Stimulated activated CD8-positive, alpha-beta memory T cell treated with anti-CD3 and anti-CD28 coated beads, Interleukin-12 subunit alpha, Interleukin-12 subunit beta, amount 100 ng/mL, for 1 hour (primary cell): ENCODE measurements at places on chromosomes 6 and 20.

DNA sequence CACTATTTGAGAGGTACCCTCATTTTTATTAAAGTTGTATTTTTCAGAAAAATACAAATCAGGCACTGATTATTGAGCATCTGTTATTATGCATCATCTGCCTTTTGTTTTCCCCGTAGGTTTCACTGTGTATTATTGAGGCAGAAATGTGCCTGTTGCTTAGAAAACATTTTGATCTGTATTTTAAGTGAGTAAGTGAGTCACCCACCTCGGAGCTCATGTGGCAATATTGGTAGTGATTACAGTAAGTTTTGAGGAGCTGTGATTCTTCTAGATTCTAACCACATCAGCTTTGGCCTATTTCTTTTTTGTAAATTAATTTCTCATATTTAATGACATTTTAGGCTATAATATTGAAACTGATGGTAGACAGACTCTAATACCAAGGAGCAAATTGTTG is 59.6 kb upstream of the LAMP5 start:
- no peak for DNase-seq

GRCh38 chr6:170130771-170131241 is 160.1 kb downstream of the DLL1 start:
- no peak for DNase-seq

DNA sequence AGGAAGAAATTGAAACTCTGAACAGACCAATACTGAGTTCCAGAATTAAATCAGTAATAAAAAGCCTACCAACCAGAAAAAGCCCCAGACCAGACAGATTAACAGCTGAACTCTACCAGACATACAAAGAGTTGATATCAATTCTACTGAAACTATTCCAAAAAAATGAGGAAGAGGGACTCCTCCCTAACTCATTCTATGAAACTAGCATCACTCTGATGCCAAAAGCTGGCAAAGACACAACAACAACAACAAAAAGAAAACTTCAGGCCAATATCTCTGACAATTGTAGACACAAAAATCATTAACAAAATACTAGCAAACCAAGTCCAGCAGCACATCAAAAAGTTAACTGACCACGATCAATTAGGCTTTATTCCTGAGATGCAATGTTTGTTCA is 246.0 kb upstream of the RUNX2 start:
- no peak for DNase-seq

- DNase-seq: no peak
Observed at GRCh38 chr6:130453230-130453629, 87.4 kb downstream of the TMEM200A start.

GRCh38 chr20:14790190-14790589 is 452.8 kb upstream of the FLRT3 start:
- DNase-seq: no peak

DNA sequence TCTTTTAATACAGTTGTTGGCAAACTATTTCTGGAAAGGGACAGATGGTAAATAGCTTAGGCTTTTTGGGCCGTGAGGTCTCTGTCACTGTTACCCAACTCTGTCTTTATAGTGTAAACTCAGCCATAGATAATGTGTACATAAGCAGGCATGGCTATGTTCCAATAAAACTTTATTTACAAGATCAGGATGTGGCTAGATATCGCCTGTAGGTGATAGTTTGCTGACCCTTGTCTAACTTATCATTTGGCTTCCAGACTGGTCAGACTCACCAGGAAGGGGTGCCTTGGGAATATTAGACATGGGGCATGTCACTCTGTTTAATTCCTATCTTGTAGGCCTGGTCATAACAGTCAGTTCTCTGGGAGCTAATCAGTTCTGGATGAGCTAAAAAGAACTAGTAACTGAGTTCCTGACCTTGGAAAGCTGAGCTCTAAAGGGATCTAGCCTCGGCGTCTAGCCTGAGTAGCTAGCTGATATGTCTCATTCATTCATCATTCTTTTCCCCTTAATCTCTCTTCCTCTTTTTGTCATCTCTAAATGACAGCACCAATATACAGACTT is 163.6 kb downstream of the SLC16A10 start:
- DNase-seq: no peak

- DNase-seq: no peak
Observed at GRCh38 chr20:62191781-62192559, 9.1 kb downstream of the MTG2 start.

GRCh38 chr20:39751557-39752137 is 789.5 kb downstream of the DHX35 start:
- no peak for DNase-seq

DNA sequence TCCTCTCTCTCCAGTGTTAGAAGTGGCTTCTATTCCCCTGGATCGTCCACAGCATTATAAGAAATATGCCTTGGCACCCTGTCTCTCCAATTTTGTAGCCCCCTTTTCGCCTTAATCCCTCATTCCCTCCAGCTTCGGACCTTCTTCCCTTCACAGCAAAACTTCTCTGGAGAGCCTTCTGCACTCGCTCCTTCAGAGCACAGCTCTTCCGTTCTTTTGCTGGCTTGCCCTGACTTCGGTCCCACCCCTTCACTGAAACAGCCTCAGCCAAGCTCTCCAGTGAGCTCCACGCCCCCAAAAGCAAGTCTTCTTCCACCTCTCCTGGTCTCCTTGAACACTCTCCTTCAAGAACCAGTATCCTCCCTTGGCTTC is 134.7 kb upstream of the RNF24 start:
- no peak for DNase-seq

- DNase-seq: no peak
Observed at GRCh38 chr6:30687659-30688431, 1.4 kb upstream of the PPP1R18 start.

DNA sequence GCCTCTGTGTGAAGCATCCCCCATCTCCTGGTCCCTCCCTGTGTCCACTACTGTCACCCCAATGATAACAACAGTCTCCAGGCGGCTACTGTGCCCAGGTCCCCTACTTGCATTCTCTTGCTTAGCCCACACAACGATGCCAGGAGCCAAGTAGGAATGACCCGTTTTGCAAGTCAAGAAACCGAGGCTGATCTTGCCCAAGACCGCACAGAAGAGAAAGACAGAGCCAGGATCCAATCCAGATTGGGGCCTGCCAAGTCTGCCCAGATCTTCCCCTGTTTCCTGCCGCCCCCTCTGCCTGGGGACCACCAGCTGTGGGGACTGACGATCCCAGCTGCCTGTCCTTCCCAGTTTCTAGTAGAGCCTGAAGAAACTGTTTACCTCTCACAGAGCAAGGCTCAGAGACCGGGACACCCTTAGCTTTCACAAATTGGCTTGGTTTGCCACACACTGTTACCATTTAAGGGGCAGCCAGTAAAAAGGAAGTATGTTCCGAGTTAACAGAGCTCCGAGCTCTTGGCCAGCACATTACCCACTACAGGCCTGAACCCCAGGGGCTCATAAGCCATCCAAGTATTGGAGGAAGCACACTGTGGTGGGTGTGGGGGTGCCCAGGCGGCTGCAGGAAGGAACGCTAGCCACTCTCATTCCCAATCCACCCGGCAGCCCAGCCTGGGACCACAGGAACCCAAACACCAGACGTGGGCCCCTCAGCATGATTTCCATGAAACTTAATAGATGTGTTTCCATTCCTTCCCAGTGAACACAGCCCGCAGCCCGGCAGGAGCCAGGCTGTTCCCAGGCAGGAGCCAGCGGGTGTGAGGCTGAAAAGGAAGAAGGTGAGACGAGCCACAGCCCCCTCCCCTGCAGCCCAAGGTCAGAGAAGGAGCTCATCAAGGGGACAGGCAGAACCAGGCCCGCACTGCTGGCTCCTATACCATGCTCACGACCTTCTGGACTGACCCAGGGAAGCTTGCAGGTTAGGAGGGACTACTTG is 7.9 kb downstream of the KIAA1755 start:
- no peak for DNase-seq

DNA sequence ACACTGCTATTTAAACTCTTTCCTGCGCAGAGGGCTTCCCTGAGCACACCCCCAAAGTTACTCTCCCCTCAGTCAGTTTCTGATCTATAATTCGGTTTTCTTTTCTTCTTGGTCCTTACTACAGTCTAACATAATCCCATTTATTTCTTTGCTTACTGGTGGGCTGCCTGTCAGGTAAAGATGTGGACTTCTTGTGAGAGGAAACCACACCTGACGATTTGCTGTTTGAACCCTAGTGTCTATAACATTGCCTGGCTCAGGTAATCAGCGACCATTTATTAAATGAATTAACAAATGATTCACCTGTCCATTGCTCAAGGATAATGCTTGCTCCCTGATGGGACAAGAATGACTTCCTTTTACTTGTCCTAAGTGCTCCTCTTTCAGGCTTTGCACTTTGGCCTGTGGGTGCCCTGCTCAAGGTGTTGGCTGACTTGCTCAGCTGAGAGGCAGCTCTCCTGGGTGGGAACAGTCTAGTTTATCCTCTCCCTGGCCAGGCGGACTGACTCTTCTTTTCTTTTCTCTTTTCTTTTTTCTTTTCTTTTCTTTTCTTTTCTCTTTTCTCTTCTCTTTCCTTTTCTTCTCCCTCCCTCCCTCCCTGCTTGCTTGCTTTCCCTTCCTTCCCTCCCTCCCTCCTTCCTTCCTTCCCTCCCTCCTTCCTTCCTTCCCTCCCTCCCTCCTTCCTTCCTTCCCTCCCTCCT is 233.1 kb downstream of the BCAS1 start:
- no peak for DNase-seq

GRCh38 chr6:105452924-105453756 is 50.3 kb upstream of the PREP start:
- DNase-seq: peak; percentile 34

GRCh38 chr6:44664716-44665115 is 277.2 kb downstream of the CDC5L start:
- DNase-seq: no peak

DNA sequence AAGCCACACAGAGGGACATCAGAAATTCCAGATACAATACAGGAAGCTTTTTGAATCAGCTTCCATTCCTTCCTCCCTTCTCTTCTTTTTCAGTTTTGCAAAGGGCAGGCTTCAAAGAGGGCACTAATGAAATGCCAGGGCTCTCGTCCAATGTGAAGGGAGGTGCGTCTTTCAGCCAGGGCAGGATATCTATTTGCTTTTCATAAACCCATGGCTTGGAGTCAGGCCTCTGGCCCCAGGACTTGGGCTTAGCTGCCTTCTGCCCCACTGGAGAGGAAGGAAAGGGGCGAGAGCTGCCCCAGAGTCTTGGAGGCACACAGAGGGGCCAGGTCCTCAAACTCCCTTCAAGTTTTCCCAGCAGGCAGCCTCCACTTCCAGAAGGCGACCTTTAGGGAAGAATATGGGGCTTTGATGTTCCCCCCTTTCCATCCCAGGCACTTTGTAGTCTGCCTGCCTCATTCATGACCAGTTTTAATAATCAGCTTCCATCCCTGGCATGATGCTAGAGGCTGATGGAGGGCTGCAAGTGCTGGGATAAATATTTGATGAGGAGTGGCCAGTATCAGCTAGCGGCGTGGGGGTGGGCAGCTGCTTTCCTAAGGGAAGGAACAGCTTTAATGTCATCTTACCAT is 234.8 kb downstream of the NRN1 start:
- no peak for DNase-seq
